Foreskin keratinocyte (primary cell): ENCODE measurements at places on chromosomes 6 and 20. TPM values are rescaled to one million over a fixed set of nuclear protein-coding genes. Genes with fewer than 3 reads are reported as not detected.
A peak's percentile ranks its signal among the peaks of the same experiment; 100 is the strongest.

GRCh38 chr20:54127855-54128574 is 45.8 kb downstream of the CYP24A1 start:
- no peak for DNase-seq

- DNase-seq: peak; percentile 22
These were observed 833.4 kb upstream of the MAP3K7 start for GRCh38 chr6:91420243-91420642.

DNA sequence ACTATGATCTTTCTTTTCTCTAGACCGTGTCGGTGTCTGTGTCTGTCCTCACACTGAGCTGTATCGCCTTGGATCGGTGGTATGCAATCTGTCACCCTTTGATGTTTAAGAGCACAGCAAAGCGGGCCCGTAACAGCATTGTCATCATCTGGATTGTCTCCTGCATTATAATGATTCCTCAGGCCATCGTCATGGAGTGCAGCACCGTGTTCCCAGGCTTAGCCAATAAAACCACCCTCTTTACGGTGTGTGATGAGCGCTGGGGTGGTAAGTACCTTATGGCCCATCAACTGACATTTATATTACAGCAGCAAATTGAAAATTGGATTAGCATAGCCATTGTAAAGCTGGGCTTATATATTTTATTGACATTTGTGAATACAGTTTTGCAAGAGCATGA is 72.2 kb upstream of the GFRAL start:
- DNase-seq: no peak

The HLA-G gene
- total RNA-seq: 1.7 and 2.5 TPM in 2 replicates

The SLC17A4 gene
- not detected in 2 replicates for total RNA-seq
